NCI-H345 (cell line): ENCODE measurements at places on chromosomes 5 and 9.

GRCh38 chr5:87899208-87899661 is 369.4 kb downstream of the TMEM161B start:
- no peak for DNase-seq

DNA sequence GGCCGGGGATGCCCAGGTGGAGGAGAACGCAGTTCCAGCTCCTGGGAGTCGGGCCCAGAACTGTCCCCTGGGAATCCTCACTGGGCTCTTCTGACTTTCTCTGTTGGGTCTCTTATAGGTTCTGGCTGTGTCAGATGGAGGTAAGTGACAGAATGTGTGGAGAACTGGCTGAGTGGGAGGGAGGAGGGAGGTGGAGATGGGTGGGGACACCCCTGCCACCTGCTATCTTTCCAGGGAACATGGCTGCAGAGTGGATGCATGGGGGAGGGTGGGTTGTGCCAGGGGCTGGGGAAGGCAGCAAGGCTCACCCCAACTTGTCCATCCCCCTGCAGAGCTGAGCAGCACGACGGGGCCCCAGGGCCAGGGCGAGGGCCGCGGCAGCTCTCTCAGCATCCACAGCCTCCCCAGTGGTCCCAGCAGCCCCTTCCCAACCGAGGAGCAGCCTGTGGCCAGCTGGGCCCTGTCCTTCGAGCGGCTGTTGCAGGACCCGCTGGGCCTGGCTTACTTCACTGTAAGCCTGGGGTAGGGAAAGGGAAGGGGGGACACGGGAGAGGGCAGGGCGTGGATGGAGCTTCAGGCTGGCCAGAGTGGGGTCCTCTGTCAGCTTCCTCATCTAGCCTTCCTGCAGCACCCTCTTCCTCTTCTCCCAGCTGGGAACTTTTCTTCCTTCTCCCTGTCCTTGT is 8.3 kb downstream of the RGS14 start:
- no peak for DNase-seq

- DNase-seq, result no peak
Observed at GRCh38 chr5:10059980-10060379, 189.7 kb downstream of the ATPSCKMT start.

DNA sequence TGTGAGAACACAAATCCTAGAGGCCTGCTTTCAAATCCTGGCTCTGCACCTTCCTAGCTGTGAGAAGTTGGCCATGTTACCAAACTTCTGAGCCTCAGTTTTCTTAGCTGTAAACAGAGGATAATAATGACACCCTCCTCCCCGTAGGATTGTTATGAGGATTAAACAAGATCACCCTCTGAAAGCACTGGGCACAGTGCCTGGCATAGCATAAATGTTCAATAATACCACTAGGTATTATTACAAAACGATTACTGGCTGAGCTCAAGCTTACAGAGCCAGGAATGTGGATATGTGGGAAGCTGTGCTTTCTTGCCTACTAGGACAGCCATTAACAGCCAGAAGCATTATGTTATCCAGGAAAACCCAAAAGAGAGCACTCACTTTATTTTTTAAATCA is 30.8 kb upstream of the POU4F3 start:
- DNase-seq, result no peak

- no peak for DNase-seq
Observed at GRCh38 chr5:77550406-77550805, 58.3 kb upstream of the WDR41 start.

GRCh38 chr5:176769911-176770310 is 40.4 kb upstream of the UNC5A start:
- no peak for DNase-seq

GRCh38 chr9:77158772-77159513 is 18.4 kb upstream of the VPS13A start:
- no peak for DNase-seq

DNA sequence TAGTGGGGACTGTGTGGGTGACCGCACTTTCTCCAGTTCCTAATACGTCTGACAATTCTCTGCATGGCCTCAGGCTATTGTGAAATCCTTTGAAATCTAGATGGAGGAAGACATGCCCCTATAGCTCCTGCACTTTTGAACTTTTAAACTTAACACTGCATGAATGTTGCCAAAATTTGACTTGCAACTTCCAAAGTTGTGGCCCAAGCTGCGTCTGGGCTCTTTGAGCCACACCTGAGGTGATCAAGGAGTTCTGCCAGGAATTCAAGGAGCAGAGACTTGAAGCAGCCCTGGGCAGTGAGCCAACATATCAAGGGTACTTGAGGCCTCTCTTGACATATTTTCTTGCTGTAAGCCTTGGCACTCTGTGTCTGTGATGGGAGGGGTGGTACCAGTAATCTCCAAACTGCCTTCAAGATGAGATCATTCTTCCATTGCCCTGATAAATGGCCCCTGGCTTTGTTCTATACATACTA is 1336.1 kb upstream of the CDH9 start:
- DNase-seq, result no peak

DNA sequence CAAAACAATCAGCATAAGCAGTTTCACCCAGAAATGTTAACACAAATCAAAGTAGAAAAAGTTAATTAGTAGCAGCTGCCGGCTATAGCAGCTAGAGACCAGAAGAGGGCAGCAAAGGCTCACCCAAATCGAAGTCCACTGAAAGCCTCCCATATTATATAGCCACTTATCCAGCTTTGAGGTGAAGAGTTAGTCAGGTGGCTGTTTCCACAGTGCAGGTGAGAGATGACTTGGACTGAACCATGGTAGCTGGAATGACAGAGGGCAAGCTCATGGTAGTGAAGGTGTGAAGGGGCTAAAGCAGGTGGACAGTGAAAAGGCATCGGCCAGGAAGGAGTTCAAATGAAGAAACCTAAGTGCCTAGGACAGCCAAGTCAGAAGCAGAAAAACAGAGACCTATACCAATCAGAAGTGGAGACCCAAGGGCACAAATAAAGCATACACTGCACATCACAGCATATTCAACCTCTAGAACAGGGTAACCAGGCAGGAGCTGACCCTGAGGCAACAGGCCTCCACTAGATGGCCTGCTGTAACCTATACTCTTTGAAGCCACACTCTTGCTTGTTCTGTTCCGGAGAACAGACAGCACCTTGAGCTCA is 7.2 kb upstream of the RNF38 start:
- peak; percentile 75 for DNase-seq

DNA sequence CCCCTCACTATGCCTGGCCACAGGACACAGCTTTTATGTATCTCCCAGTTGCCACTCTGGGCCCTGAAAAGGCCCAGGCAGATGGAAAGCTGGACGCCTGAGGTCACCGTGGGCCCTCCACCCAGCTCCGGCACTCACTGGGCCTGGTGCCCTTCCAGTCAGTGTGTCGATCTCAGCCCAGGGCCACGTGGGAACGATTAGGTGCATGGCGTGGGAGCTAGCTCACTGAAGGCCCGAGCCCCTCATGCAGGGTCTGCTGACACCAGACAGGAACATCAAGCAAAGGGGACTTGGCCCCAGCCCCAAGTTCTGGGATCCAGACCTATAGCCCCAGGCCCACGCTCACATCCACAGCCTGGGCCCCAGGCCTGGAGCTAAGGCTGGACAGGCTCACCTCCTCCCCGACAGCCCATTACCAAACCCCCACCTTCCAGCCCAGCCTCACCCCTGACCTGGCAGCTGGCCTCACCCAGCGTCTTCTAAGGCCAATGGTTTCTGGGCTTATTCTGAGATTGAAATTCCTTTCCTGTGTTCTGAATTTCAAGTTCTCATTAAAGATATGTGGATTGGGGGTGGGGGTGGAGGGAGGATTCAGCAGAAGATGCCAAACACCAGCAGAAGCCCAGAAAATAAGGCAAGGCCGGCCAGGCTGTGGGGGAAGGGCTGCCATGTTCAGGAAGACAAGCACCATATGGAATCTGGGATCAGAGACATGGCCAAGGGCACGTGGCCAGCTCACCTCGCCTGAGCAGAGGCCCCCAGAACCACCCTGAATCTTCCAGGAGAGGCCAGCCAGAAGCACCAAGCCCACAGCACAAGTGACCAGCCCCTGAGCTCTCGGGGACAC is 74.5 kb downstream of the ADAMTS2 start:
- no peak for DNase-seq

- no peak for DNase-seq
Observed at GRCh38 chr9:94757158-94757557, 30.7 kb downstream of the AOPEP start.

DNA sequence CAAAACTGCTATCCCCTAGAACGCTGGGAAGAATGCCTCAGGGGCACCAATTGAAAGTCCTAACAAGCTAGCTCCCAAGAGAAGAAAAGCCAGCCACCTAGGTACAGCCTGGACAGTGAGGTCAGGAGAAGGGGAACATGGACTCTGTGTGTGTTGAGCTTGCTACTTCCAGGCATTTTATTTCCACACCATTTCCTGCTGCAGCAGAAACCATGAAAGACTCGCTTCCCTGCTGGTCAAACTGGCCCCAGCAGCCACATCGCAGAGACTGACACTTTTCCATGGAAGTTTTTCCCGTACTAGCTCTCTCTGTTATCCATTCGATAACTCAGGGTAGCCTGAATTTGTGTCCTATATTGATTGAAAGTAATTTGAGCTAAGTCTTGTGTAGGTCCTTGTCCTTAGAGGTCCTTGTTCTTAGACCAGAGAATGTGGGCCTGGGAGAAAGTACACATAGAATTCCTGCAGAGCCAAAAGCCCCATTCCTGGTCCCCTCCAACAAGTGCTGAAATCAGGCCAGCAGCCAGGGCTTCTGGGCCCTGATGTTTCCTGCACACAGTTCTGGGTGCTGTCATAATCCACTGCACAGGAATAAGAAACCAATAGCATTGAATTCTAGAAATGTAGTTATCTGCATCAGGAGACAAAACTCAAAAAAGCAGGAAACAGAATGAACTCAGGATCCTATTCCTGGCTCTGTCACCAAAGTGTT is 96.6 kb downstream of the BRINP1 start:
- no peak for DNase-seq

- no peak for DNase-seq
Observed at GRCh38 chr9:68530618-68531017, 10.1 kb downstream of the TMEM252 start.

- peak; percentile 28 for DNase-seq
Observed at GRCh38 chr9:75087289-75087823, 599 bp downstream of the NMRK1 start.

DNA sequence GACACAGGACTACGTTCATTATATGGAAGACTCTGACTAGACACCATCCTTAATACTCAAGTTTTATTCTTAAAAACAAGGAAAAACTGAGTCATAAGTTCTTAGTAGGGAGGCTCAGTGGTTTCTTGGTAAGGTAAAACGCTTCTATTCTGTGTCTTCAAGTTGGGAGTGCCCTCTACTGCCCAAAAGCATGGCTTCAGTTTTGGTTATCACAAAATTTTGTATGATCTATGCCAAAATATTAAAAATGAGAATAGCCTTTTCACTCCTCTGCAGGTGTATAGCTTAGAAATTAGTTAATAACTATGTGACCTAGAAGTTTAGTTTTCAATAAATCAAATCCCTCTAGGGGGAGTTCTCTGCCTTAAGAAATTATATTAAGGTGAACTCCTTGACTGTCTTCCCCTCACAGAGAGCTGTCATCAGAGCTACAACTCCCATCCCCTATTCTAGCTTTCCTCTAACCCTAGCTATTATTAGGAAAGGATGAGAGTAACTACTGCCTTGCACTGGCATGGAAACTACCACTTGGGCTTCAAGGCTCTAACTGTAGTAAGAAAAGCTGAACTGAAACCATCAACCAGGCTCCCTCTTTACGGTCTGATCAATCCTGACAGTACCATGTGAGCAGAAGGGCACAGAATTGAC is 189.7 kb downstream of the GNAQ start:
- DNase-seq, result no peak

GRCh38 chr5:128480906-128481633 is 57.0 kb downstream of the FBN2 start:
- no peak for DNase-seq

DNA sequence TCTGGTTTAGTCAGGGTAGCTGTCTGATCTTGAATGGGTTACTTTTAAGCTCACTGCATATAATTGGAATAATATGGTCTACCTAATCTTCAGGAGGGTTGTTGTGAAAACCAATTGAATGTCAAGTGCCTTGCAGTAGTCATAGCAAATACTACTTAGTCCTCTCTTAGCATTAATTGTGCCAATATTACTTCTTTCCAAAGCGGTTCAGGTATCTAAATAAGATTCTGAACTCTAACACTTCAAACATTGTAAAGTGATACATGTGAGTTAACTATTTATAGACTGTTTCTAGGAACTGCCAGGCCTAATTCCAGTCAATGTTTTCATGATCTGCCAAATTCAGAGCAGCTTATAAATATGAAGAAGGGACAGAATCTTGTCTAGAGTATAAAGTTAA is 140.2 kb downstream of the SH3GL2 start:
- no peak for DNase-seq

- DNase-seq, result no peak
Observed at GRCh38 chr9:37425298-37425752, 2.8 kb downstream of the GRHPR start.

DNA sequence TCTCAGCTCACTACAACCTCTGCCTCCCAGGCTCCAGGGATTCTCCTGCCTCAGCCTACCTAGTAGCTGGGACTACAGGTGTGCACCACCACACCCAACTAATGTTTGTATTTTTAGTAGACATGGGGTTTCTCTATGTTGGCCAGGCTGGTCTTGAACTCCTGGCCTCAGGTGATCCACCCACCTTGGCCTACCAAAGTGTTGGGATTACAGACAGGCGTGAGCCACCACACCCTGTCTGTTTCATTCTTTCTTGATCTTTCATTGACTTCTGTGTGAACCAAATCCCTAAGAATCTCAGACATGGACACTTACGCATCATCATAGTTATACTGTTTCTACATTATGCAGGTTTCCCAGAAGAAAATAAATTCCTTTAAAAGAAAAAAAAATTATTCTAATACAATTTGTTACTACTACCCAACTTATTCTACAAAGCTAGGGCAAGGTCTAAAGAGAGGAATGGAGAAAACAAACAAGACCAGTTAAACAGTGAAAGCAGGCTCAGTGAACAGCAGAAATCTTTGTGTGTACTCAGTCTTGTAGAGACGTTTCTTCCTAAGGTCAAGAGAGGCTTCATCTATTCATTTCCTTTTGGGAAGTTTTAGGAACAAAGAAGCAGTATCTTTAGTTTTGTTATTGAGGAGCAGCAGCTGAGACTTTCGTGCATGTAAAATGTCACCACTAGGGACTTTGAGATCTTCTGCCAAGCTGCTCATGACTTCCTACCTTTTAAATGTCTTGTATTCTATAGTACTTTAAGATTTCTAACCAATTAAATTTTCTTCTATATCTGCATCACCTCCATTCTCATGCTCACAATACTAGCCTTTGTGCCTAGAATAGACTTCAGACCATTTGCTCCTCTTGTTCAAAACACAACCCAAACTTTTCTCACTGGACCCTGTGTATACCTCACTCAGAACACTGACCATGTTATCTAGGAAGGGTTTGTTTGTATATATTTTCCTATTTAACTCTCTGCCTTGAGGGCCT is 5.6 kb upstream of the HMGCR start:
- DNase-seq, result no peak

DNA sequence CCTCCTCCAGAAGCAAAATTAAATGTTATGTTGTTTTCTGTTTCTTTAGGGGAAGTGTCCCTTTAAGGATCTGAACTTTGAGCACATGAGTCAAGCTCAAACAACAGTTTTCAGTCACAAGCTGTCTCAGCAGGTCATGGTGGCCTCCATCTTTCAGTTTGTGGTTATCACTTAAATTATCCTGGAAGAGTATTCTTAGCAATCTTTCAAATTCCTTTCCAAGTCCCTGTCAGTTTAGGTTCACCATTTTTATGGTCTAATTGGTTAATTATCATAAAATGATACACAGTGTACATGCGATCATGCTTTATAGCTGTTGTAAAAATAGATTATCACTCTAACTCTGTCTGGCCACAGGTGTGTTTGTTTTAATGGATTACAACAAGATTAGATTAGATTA is 43.1 kb upstream of the SELENOP start:
- no peak for DNase-seq

GRCh38 chr9:134698587-134699342 is 57.2 kb downstream of the COL5A1 start:
- peak; percentile 55 for DNase-seq

- no peak for DNase-seq
Observed at GRCh38 chr9:93713716-93714115, 137.3 kb downstream of the PHF2 start.
